ENCODE measurements at places on chromosomes 3 and 15.

GRCh38 chr15:57950381-57950946, 115.0 kb downstream of the ALDH1A2 start:
- no peak for DNase-seq

GRCh38 chr3:50156549-50157493, 1.7 kb downstream of the SEMA3F start:
- no peak for DNase-seq

DNA sequence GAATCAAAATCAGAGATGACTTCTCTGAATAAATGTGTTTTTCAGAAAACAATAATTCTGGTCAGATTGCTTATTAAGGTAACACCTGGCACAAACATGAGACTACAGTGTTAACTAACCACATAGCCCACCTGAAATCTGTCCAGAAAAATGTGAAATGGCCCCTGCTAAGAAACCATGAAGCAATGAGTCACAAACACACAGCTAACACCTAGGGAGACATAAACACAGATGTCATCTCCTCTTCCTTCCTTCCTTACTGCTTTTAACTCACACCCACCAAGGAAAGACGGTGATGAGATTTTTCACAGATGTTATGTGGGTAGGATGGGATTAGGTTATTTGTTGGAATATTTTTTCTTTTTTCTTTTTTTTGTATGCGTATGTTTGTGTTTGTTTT, 315.0 kb upstream of the STAC start:
- no peak for DNase-seq

- no peak for DNase-seq
These were observed 9.5 kb upstream of the KNSTRN start for GRCh38 chr15:40372981-40373380.

DNA sequence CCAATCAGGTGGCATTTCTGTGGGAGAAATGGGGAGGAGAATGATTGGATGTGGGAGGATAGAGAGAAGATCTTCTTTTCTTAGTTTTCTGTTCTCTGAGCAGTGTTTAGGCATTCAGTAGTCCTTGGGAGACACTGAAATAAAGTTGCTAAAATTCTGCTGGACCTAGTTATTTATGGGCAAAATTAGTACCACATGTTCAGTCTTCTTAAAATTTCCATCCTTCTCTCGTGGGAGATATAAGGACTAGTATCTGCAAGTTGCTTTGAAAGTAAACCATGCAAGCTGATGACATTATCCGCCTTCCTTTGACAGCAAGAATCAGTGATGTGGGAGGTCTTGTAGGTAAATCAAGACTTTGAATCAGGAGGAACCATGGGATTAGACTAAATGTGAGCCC, 19.9 kb upstream of the CHST2 start:
- DNase-seq, result no peak

DNA sequence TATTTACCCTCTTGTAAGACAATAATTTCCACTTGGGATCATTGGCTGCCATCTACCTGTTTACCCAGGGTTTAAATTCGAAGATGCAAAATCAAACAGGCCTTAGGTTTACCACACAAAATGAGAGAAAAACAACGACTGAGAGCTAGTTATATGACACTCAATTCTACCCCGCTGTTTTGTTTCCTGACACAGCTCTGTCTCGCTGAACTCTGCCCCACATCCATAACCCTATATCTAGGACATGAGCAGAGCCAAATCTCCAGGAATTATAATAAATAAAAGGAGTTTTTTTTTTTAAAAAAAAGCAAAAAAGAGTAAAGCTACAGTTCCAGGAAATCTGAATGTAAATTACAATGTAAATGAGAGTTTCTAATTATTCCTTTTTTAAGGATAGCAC, 165.4 kb upstream of the NR2F2 start:
- DNase-seq, result no peak

Measured in DMS153 (cell line).